ENCODE measurements at places on chromosomes 6 and 20. TPM values are rescaled to one million over a fixed set of nuclear protein-coding genes. Genes with fewer than 3 reads are reported as not detected.

The ERGIC3 gene
- 305 TPM for total RNA-seq

GRCh38 chr6:149328083-149328482 is 10.6 kb downstream of the TAB2 start:
- no peak for DNase-seq

DNA sequence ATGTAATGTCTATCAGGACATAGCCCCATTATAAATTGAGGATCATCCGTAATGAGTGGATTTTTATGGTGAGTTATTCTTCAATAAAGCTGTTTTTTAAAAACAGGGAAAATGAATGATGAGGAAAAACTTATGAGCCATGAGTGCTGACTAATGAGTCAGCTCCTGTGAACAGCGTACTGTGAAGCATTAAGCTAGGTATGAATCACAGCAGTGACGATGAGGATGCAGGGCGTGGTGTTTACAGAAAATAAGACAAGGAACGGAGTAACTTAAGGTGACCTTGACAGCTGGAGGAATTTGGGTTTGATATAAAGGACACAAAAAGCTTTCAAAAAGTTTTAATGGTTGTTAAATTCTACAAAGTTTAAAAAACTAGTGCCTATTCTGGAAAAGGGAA is 96.3 kb downstream of the FOXF2 start:
- DNase-seq, result no peak

DNA sequence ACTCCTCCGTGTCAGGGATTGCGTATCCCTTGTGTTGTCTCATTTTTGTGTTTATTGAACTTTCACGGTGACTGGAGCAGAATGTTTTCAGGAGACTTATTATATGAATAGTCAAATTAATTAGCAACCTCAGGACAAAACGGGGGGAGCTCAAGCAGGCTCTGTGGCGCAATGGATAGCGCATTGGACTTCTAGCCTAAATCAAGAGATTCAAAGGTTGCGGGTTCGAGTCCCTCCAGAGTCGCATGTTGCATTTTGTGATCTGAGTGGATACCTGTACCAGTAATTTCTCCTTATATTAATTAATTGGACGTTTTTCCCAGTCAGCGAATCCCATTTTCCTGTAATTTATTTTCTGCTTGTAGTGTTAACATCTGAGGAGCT is 89.1 kb upstream of the ZNF184 start:
- no peak for DNase-seq

The ZNF831 gene
- total RNA-seq, result not detected

GRCh38 chr6:161107779-161108730 is 116.5 kb downstream of the MAP3K4 start:
- DNase-seq, result no peak

DNA sequence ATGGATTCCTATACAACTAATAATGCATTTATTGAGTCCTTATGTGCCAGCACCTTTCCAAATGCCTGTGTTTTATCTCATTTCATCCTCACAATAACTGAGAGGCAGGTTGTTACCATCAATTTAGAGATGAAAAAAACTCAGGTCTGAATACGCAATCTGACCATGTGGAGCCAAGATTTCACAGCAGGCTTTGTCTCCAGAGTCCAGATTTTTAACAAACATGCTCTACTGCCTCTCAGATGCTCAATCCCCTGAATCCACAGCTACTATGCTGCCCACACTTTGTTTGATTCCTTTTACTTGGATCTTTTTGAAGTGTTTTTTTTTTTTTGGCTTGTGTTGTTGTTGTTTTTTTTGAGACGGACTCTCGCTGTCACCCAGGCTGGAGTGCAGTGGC is 46.8 kb downstream of the B4GALT5 start:
- DNase-seq, result no peak

DNA sequence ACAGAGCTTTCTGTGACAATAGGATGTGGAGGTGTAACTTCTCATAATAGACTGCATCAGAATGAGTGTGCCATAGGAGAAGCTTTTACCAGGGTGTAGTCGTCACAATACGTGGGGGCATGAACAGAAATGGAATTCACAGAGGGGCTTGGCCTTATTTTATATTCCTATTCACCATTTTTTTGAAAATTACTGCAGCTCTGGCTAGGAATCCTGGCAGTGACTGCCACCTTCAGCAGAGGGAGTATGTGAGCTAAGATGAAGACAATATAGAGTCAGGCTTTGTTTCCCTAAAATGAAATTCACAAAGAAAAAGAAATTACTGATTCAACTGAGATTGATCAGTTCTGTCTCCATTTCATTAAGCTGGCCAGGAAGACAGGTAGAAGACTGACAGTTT is 13.9 kb downstream of the TOMM6 start:
- DNase-seq, result no peak

DNA sequence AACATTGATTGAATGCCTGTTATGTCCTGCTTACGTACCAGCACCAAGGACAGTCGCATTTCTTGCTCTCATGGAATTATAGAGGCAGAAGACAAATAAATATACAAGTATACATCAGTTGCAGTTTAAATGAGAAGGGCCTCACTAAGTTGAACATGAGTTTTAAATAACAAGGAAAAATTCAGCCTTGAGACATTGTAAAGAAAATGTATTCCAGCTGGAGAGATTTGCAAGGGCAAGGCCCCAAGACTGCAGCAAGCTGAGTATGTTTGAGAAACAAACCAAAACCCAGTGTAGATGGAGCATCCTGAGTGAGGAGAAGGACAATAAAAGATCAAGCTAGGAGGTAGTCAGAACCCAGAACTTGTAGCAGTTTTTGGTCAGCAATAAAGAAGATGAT is 123.2 kb upstream of the BMP5 start:
- no peak for DNase-seq

GRCh38 chr6:67016921-67017460 is 1310.0 kb upstream of the EYS start:
- DNase-seq, result no peak

DNA sequence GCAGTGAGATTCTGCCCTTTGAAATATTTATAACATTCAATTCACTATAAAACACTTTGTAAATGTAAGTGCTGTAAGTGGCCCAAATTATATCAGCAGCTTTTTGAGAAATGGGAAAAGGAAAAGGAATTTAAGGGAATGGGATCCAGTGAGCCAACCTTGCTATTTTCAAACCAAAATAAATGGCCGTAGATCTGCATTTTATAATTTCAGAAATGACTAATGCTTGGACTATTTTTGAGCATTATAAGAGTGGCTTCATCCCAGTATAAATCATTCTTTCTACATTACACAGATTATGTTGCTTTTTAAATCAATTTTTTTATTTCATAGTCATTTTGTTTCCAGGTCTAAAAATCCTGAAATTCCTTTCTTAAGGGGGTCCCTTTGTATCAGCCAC is 49.2 kb downstream of the ANKRD6 start:
- DNase-seq, result no peak

DNA sequence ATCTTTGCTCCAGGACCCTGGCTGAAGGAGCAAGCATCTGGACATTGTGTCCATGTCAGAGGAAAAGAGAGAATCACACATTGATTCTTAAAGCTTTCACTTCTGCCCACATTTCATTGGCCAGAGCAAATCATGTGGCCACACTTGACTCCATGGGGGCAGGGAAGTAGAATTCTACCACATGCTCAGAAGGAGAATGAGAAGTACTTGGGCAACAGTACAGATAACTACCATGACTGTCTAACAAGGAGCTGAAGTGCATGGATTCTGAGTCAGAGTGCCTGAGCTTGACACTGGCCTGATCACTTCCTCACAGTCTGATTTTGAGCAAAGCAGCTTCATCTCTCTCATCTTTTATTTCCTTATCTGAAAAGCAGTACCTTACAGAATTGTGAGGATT is 38.6 kb downstream of the GHRH start:
- DNase-seq, result no peak

The MUCL3 gene
- total RNA-seq, result not detected

DNA sequence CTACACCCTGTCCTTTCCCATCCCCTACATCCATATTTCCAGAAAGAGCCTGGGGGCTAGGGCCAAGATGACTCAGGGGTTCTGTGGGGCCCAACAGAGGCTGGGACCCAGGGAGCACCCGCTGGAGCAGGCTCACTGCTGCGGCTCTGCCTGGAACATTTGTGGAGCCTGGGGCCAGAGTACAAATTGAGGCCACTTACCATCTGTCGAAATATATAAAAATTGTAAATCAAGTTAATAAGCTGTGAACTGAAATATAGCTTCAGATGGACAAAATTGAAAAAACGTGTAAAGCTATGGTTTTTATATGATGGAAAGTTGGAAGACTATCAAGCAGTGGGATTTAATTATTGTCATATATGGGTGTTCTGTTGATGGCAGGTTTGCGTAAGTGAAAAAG is 82.9 kb upstream of the ATXN1 start:
- no peak for DNase-seq

GRCh38 chr20:47428164-47428563 is 71.7 kb upstream of the ZMYND8 start:
- no peak for DNase-seq

DNA sequence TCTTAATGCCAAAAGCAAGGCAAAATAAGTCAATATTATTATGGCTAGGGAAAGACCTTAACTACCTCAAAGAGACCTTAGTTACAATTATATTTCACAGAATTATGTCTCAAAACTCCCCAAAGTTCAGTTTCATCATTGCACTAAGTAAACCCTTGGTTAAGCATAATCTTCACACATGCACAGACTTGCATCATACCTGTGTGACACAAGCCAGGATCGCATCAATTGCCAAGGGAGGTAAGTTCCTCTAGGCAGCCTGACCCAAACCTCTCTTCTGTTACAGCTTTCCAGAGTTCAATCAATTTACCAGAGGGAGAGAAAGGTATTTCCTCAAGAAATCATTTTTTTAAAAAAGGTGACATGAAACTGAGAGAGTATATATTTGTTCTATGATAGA is 31.9 kb upstream of the PRSS35 start:
- no peak for DNase-seq

GRCh38 chr20:9617940-9618339 is 103.5 kb downstream of the LAMP5 start:
- DNase-seq, result no peak

DNA sequence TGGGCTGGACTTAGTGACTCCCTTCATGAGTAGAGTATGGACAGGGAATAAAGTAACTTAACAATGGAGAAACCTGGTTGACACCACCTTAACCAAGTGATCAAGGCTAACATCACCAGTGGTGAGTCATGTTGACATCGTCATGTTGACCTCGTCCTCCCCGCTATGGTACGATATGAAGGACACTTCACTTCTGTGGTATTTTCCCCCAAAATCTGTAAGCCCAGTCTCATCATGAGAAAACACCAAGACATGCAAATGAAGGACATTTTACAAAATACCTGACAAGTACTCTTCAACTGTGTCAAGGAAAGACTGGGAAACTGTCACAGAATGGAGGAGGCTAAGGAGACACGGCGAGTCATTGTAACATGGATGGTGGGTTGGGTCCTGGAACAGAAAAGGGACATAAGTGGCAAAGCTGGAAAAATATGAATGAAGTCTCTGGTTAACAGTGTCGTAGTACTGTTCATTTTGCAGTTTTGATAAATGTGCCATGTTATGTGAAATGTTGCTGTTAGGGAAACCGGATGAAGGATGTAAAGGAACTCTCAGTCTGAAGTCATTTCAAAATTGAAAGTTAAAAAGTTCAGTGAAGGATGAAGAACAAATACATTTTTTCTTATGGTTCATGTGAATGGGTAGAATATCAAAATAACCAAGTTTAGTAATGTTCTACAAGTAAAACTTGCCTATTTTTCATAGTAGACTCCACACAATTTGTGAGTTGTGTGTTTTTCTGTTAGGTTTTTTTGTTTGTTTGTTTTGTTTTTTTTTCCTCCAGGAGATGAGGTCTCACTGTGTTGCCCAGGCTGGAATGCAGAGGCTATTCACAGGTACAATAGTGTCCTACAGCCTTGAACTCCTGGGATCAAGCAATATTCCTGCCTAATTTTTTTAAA is 247.5 kb downstream of the TMEM242 start:
- DNase-seq, result no peak

The RUNX2 gene
- not detected for total RNA-seq

DNA sequence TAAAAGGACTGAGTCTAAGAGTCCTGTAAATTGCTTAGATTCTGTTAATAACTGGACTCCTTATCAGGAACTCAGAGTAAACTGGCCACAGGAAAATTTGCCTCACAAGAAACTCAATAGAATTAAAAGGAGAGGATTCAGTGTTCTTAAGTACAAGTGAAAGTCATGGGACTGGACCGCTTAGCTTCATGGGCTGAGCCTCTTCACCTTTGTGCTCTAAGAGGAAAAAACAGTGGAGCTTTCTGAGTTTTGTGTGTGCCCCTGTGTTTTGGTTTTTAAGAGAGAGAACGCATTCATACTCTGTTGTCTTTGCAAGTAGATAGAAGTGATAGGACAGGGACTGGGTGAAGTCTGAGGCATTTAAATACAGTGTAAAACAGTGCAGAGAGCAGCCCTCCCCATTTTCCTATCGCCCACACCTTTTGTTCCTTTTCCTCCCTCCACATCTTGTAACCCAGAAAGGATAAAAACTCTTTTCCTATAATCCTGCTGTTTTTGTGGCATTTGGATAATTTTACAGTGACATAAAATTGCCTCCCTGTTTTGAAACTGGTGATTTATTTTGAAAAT is 49.6 kb downstream of the FOXO3 start:
- DNase-seq, result no peak

The SSTR4 gene
- not detected for total RNA-seq

DNA sequence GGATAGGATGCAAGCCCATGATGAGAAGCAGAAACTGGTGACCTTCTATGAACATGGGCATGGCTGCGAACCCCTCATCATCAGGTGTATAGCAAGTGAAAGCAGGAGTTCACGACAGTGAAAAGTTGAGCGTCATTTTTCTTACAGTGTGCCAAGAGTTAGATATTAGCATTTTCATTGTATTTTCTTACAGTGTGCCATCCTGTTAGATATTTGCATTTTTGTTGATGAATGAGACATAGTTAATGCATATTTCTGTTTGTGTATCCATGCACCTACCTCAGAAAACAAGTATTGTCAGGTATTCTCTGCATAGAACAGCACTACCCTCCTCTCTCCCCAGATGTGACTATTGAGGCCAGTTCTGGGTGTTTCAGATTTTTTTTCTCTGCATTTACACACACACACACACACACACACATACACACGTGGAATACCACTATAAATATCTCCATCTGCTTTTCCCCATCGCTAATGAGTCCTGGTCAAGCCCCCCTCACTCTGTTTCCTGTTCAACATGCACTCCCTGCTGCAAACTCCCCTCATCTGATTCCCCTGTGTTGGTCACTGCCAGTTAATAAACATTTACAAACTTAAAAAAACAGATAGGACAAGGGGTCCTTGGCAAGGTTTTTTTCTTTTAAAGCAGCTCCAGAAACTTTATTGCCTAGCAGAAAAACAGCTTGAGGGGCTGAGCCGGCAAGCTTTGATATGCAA is 41.7 kb downstream of the PLN start:
- DNase-seq, result no peak

The HNF4A gene
- not detected for total RNA-seq

- DNase-seq, result no peak
Measured at GRCh38 chr6:31356216-31356945, 598 bp downstream of the HLA-B start.

- DNase-seq, result no peak
Measured at GRCh38 chr6:18280084-18280483, 15.8 kb upstream of the DEK start.

DNA sequence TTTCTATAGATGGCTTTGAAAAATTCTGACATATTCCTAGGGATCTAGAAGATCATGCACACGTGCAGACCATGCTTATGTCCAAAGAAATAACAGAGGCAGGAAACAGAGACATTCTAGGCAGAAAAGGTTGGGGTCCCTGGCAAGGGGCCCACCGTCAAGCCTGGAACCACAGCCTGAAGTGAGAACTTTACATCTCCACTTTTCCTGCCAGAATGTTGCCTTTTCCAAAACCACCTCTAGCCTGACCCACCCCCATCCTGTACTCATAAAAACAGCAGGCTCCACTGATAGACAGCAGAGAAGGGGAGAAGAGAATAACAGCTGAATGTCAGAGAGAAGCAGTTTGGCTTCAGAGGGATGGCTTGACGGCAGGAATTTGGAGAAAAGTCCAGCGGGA is 257.3 kb upstream of the NT5E start:
- no peak for DNase-seq
